ENCODE measurements at places on chromosomes 11 and 22. TPM values are rescaled to one million over a fixed set of nuclear protein-coding genes. Genes with fewer than 3 reads are reported as not detected.

The TRIM3 gene
- total RNA-seq: 10.6 TPM

The TMEM80 gene
- 15.8 TPM for total RNA-seq

The OR8A1 gene
- total RNA-seq: not detected

The POU2AF3 gene
- total RNA-seq: 2.3 TPM

The TAGLN gene
- total RNA-seq: 20.8 TPM

The BTG4 gene
- 0.15 TPM for total RNA-seq

The RTN4R gene
- total RNA-seq: 3.2 TPM

The CAPN1 gene
- total RNA-seq: 115 TPM

The PHOX2A gene
- not detected for total RNA-seq

The GNAZ gene
- 2.3 TPM for total RNA-seq

The GNG3 gene
- total RNA-seq: not detected

The POLR2F gene
- total RNA-seq: 145 TPM

The MYBPC3 gene
- not detected for total RNA-seq

The SNAP29 gene
- 6.1 TPM for total RNA-seq

The UPK3A gene
- not detected for total RNA-seq

The ARHGEF17 gene
- total RNA-seq: 3.3 TPM

The FIBIN gene
- 5.7 TPM for total RNA-seq

The ENDOD1 gene
- total RNA-seq: 3.6 TPM

The LUZP2 gene
- total RNA-seq: 0.25 TPM
